ENCODE measurements at places on chromosomes 1 and 21.

DNA sequence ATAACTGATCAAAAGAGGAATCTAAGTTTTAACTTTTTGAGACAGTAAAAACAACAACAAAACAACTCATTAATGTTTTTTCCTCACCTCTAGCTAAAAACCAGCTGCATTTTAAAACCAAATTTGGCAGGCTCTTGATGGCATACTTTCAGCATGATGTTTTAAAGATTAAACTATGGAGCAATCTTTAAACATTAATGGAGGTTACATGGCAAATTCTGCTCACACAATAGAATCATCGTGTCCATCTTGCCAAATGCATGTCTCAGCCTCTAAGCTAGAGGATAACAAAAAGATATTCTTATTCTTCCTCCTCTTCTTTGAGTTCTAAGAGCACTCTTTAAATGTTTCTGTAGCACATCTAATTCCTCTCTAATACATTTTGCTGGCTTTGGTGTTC lies 579.8 kb upstream of the PKN2 start:
- DNase-seq = no peak

DNA sequence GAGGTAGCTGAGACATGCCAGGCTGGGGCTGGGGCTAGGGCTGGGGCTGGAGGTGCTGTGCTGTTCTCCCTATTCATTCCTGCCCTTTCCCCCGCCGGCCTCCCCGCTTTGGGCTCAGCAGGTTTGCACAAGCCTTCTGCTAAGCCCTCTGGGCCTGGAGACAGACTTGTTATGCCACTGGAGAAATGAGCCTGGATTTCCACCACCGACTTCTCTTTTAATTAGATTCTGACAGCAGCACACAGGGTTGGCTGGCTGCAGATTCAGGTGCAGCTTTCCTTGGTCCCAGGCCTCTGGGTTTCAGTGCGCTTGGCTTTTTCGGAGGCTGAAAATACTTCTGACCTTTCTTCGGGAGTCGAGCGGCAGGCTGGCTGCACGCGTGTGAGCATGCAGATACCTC lies 71.5 kb upstream of the ACTL8 start:
- DNase-seq = no peak

- DNase-seq = no peak
These were observed 39.9 kb downstream of the ENAH start for GRCh38 chr1:225613006-225613405.

- DNase-seq = no peak
These were observed 87.0 kb downstream of the INTS7 start for GRCh38 chr1:211948377-211948776.

- DNase-seq = no peak
These were observed 163.2 kb downstream of the GALNT2 start for GRCh38 chr1:230230273-230230672.

- no peak for DNase-seq
These were observed 144.4 kb upstream of the HNRNPU start for GRCh38 chr1:245008761-245009160.

GRCh38 chr1:185434721-185435120 lies 117.7 kb upstream of the IVNS1ABP start:
- DNase-seq = no peak

- no peak for DNase-seq
These were observed 23.1 kb downstream of the IL10RB start for GRCh38 chr21:33289199-33289819.

DNA sequence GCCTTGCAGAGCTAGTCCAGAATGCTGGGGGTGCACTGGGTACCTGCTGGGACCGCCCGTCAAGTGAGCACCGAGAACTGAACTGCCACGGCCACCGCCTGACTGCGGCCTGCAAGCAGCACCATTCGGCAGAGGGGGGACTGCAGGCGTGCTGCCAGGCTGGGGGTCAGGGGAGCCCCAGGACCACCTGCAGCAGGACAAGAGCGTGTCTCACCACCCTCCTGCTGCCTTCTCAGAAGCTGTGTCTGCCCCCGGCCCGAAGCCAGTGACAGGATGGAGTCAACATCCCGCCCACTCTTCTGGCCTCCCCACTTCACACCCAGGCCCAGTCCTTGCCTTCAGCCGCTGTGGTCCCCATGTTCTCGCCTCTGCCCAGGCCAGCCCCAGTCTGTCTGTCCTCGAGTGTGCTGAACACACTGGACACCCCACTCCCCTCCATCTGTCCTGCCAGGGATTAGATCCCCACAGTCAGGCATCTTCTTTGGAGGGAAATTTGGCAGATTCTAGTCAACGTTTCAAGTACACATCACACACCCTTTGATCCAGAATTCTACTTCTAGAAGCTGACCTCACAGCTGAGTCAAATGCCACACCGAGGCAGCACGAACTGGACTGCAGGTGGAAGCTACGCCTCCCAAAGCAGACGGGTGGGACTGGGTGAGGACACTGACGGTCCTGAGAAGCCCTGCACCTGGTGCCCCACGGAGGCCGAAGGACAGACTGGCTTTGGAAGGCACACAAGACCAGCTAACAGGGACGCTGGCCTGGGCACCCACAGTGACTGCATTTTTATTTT lies 26.0 kb downstream of the PTTG1IP start:
- no peak for DNase-seq

DNA sequence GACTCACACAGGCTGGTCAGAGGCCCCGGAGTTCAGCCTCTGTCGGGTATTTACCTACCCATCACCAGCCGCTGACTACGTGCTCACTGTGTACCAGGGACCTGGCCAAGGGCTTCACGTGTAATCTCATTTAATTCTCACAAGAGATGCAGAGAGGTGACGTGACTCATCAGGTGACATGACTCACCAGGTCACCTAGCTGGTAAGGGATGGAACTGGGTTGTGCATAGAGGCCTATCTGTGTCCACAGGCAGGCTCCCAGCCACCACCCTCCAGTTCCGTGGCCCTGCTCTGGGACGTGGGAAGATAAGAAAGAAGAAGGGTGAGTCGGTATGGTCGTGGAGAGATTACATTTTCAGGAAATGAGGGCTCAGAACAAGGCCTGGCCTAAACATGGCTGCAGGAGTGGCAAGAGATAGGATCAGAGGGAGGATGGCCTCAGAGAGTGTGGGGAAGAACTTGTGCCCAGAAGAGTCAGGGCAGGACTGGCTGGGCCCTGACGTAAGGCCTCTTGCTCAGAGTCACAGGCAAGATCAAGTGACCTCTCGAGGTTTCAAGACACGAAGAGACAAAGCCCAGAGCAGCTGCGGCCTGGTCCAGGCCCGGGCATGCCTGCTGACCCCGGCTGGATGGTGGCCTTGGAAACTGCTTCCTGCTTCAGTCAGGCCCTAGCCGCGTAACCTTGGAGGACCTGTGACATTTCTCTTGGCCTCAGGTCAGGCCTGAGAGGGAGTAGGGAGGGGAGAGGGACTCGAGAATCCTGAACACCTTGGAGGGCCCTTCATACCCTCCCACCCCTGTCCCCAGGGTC lies 52.7 kb upstream of the WASF2 start:
- DNase-seq = no peak

DNA sequence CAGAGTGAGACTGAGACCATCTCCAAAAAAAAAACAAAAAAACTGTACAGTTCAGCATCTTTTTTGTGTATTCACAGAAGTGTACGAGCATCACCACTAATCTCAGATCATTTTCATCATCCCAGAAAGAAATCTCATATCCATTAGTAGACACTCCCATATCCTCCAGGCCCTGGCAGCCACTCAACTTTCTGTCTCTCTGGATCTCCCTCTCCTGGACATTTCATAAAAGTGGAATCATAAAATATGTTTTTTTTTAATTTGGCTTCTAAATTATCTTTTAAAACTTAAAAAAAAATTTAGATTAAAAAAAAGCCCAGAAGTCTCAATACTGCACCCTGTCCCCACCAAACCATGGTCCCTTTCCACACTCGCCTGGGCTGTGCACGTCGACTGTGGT lies 22.1 kb downstream of the RIPPLY3 start:
- DNase-seq = no peak

DNA sequence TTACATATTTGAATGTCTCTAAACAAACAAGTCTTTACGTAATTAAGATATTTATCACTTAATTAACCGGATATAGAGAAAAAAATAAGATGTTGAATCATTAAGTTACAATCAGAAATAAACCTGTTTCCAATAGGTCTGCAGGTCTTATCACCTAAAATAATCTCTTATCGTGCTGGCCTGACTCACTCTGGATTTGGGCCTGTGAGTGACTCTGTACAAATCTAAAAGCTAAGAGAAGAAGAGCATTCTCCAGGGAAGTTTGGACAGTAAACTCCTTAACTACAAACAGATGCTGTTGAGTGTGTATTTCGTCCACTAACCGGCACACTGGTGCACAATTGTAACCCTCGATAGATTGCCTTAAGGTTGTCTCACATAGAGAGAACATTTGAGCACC lies 25.3 kb downstream of the CEP104 start:
- no peak for DNase-seq

DNA sequence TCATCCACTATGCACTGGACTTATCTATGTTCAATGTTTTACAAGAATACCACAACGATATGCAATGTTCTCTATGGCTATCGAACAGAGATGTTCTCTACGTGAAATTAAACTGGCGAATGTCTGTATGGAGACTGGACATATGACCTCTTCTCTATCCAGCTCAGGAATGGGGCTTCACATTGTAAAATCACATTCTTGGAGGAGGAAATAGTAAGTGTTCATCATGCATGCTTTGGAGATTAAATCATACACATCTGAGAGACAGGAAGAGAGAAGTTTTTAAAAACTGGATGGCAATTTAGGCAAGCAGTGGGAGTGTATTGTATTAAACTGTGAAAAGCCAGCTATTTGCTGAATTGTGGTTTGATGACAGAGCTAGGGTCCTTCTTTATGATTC lies 47.9 kb upstream of the RGL1 start:
- no peak for DNase-seq

DNA sequence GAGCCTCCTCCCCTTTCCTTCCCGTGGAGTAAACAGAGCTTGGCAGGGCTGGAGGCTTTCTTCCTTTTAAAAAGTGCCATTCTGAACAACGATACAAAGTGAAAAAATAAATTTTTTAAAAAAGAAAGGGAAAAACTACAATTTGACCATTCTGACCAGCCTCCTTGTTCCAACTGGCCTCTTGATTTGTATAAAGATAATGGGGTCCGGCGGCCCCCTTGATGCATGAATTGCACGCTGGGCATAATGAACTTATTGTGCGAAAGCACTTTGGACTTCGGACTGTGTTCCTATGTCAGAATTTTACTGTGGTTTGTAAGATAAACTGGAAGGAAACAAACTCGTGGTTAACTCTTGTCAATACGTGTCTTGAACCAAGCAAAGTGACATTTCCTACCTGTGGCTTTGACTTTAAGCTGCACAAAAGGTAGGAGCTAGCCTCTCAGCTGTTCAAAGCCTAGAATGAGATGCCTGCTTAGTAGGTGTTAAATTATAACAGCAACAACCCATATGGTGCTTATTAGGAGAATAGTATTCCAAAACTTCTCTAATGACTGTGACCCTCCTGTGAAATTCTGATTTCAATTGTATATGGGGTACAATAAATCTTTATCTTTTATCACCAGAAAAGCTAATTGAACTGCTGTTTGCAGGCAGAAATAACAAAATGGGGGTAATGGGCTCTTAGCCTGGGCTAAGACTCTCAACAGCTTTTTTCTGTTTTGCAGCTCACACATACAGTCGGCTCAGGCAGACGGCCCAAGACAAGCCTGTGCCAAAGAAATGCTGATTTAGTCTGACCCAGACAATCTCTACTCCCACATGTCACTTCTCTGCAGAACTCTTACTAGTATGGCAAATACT lies 9.3 kb downstream of the IRF2BP2 start:
- no peak for DNase-seq

GRCh38 chr1:160101717-160102522 lies 3.5 kb upstream of the IGSF8 start:
- no peak for DNase-seq

All from CD4-positive, alpha-beta T cell treated with Interferon alpha-2 for 1 hour (primary cell).